ENCODE measurements at places on chromosomes 13 and 19. TPM values are rescaled to one million over a fixed set of nuclear protein-coding genes. Genes with fewer than 3 reads are reported as not detected.

CGB3 gene
- total RNA-seq: not detected

KIR2DL3 gene
- total RNA-seq: not detected

ZNF44 gene
- 2.6 TPM for total RNA-seq

PLIN4 gene
- 0.96 TPM for total RNA-seq

FCAR gene
- not detected for total RNA-seq

INSL3 gene
- not detected for total RNA-seq
